Activated CD4-positive, alpha-beta T cell treated with anti-CD3 and anti-CD28 coated beads for 48 hours (primary cell): ENCODE measurements at places on chromosomes 11 and 22.
A peak's percentile ranks its signal among the peaks of the same experiment; 100 is the strongest.

DNA sequence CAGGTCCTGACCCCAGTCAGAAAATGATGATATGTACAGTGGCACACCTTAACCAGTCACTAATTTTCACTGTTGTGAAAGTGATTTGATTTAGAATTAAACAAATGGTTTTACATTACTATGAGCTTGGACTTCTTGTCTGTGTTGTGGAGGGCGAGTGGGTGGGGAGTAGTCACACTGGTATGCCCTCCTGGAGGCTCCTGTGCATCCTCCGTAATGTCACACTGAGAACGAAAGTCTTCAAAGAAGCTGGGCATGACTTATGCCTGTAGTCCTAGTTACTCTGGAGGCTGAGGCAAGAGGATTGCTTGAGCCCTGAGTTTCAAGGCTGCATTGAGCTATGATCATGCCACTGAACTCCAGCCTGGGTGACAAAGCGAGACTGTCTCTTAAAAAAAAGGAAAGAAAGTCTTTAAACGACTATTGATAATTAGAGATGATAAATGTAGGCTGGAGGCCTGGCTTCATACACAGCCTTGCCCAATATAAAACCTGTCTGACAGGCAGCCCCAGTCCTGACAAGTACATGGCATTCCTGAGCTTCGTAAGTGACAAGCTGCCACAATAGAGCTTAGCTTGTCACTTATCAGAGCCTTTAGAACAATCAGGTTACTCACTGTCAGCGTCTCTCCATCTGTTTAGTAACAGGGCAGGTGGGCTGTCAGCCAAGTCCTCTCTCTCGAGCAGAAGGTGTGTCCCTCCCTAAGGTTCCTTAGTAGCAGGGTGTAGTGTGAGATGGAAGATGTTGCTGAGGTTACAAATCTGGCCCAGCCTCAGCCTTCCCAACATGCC lies 5.0 kb upstream of the LIMK2 start:
- DNase-seq: peak; percentile 55

DNA sequence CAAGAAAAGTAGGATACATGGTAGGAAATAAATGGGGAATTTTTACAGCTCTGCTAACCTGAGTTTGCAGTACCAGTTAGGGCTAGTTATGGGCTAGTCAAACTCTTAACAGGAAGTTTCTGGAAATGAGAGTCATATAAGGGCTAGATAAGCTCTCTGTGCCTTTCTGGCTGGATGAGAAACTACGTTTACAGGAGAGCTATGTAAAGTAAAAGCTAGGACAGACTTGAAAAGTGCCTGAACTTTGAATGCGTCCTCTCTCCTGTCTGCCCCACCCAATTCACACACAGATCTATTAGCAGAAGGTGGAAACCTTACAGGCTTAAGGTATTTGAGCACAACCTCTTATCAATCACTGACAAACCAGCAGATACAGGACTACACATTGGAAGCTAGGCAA lies 167.1 kb downstream of the SNX19 start:
- DNase-seq: no peak

DNA sequence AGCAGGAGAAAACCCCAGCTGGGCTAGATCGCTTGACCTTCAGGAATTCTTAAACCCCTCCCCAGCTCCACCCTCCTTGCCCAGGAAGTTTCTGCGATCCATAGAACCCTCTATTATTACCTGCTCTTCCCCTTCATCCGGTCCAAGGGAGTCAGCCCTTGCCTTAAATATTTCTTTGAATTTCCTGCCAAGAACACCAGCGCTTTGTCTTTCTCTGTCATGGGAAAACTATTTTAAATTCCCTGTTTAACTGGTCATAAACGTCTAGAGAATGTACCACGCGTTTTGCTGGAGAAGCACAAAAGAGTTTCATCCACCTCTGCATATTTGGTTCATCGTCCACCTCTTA lies 496 bp upstream of the TRAF6 start:
- no peak for DNase-seq

GRCh38 chr11:1652026-1652425 lies 22.5 kb downstream of the KRTAP5-5 start:
- DNase-seq: no peak

GRCh38 chr11:113160808-113161124 lies 153.6 kb upstream of the TTC12 start:
- no peak for DNase-seq

- no peak for DNase-seq
Observed at GRCh38 chr22:26464312-26464711, 19.3 kb downstream of the HPS4 start.

- DNase-seq: no peak
Observed at GRCh38 chr11:3015796-3016195, 23.7 kb upstream of the NAP1L4 start.

DNA sequence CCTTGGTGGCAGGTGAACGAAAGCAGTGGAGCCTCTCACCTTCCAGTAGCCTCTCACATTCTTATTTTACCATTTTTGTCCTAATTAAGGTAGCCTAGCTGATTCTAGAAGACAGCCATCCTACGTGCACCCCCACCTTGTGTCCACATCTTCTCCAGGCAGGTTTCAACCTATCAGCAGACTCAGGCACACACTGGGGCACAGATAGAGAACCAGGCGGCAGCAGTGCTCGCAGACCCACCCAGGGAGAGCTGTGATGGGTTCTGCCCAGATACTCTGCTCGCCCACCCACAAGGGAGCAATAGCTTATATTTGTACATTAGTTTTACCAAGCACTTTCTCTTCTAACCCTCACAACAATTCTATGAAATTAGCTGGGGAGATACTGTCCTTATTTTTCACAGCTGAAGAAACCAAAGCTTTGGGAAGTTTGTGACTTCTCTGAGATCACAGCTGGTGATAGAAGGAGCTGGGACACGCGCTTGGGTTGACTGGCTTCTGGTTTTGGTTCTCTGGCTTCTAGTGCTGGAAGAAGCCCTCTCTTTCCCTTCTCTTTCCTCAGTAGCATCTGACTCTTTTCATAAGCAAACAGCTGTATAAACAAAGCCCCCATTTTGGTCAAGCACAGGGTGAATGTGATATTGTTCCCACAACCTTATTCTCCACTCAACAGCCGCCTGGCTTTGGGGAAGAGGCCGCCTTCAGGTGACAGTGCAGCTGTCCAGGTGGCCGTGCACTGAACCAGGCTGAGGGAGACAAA lies 36.9 kb downstream of the PPP2R1B start:
- no peak for DNase-seq

GRCh38 chr11:8023831-8024555 lies 36.9 kb downstream of the EIF3F start:
- DNase-seq: no peak

- DNase-seq: no peak
Observed at GRCh38 chr22:41672780-41673509, 15.7 kb downstream of the SNU13 start.

DNA sequence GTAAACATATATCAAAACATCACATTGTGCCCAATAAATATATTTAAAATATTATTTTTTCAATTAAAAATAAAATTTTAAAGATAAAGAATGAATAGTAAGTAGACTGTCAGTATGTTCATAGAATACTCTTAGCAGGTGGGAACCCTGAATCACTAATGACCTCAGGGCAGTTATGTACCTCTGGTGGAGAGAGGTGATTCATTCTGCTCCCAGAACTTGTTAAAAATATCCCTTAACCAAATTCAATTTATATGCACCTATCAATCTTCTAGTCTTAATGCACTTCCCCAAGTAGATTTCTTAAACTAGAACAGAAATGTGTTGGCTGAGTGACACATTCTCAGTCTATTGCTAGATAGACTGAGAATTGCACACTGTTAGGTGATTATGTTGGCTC lies 183.9 kb upstream of the SYN3 start:
- DNase-seq: no peak

DNA sequence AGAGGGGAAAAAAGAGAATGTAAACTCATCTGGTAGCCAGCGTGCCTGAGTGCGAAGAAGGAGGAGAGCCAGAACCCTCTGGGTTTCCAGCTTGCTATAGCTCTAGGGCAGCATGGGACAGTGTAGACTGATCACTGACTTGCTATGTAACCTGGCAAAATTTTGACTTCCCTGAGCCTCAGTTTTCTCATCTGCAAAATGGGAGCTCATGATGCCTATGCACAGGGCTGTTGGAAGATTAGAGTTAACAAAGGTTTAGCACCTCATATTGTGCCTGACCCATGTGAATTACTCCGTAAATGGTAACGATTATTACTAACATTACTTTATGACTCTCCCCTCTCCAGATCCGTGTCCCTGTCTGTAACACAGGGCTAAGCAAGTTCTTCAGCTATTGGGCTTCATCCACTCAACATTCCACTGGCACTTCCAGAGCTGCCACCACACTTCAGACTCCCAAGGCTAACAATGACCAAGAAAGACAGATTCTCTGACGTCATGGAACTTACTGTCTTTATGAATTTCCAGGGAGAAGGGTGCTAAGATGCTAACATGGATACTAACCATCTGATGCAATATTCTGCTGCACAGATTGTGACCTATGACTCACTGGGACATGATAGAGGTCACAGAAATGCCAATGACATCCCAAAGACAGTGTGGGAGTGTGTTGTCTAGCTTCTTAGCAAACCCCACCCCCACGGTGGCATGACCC lies 195.2 kb downstream of the TRIM29 start:
- DNase-seq: no peak

DNA sequence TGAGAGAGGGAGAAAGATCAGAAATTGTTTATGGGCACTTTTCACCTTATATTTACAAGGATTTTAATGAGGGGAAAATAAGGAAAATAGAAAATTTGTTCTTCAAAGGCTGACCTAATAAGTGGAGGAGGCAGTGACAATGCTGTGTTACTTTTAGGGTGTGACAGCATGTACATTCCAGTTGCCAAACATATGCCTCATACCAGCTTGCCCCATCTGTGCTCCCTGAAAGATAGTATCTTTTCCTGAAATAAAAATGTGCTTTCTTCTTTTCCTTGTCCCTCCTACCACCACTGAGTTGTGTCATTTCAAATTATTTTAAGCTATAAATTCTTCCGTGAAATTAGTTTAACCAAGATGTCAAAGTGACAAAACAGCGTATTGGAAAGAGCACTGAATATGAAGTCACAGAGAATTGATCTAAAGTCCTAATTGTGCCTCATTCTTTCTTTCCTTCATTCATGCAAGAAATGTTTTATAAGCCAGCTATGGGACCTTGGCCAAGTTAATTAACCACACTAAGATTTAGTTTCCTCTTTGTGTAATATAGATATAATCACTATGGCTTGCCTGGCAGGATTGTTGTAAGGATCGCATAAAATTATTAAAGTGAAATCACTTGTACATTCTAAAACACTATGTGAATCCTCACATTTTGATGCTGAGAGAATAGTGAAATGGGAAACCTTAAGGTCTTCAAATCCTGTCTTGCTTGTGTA lies 1307.5 kb upstream of the TENM4 start:
- no peak for DNase-seq

- no peak for DNase-seq
Observed at GRCh38 chr11:79421820-79422219, 19.0 kb downstream of the TENM4 start.

- DNase-seq: no peak
Observed at GRCh38 chr11:116687458-116688201, 85.2 kb downstream of the BUD13 start.

DNA sequence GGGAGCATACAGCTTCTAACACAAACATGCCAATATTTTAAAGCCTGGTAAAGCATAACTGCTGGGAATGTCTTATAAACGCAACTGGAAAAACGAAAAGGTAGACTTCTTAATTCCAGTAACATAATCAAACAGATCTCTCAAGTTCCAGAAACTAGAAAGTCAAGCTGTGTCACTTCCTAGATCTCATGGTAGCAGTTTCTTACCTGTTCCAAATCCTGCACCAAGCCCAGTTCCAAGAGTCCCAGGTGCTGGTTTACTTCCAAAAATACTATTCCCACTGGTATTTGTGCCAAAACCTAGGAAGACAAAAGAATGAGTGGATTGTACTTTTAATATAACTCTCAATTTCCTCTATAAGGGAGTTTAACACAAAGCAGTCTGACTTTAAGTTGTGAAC lies 44.2 kb downstream of the NUP98 start:
- no peak for DNase-seq

- DNase-seq: peak; percentile 77
Observed at GRCh38 chr11:111422494-111423249, 43.6 kb upstream of the POU2AF1 start.

DNA sequence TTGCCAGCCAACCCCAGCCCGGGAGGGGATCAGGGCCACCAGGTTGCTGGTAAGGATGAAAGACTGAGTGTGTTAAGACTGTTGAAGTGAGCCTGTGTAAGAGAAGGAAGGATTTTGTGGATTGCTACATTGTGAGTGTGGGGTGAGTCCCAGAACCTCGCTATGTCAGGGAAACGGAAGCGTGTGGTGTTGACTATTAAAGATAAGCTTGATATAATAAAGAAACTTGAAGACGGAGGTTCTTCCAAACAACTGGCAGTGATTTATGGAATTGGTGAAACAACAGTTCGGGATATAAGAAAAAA lies 627 bp downstream of the JRKL start:
- DNase-seq: no peak

DNA sequence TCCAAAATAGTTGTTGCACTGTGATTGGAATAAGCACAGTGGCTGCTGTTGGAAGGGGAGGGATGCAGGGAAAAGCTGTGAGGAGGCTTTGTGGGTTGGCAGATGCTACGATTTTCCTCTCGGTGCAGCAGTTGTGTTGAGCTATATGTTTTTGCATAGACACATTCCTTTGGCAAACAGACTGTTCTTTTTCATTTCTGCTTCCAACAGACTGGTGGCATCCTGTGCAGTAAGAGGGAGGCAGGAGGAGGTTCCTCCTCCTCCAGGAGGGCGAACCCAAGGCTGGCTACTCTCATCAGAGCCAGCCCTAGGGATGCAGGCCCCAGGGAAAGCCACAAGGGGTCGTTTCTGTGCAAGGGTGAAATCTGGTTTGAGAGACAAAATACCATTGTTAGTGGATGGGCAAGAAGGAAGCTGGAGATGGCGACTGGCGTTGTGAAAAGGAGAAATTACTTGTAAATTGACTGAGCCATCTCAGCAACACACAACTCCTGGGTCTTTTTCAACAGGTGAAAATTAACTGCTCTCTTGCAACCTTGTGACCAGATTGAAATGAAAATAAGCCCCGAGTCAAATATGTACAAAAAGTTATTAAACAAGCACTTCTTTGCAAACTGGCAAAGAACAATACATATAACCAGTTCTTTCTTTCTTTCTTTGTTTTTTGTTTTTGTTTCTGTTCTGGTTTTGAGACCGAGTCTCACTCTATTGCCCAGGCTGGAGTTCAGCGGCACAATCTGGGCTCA lies 26.5 kb upstream of the UBASH3B start:
- DNase-seq: peak; percentile 79
